ENCODE measurements at places on chromosomes 12 and 14.

DNA sequence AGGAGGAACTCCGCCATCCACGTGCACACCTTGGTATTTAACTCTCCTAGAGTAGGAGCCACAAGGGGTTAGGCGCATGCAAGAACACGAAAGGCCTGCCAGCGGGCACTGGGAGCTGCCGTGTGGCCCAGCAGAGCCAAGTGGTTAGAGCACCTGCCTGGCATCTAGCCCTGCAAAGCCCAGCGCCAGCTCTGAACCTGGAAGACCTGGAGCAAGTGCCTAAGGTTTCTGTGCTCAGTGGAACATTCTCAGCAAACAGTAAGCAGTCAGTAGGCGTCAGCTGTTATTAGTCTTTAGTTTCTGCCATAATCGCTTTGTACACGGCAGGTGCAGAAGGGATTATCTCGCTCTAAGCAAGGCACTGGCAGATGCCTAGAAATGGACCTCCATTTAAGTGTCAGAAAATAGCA, 55.4 kb downstream of the SETD3 start:
- no peak for DNase-seq

DNA sequence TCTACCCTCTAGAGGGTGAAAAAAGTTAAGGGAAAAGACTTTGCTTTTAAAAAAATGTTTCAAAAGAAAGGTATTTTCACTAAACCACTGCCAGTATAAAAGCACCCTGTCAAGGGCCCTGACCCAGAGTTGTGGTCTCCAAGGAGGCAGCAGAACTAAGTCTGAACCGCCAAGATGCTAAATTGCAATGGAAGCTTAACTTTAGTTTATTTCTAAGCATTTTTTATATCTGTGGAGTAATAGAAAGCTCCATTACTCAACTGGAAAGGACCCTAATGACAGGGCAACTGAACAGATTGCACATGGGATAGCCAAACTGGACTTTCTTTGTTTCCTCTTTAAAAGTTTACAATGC, 379.8 kb downstream of the NAV3 start:
- no peak for DNase-seq

DNA sequence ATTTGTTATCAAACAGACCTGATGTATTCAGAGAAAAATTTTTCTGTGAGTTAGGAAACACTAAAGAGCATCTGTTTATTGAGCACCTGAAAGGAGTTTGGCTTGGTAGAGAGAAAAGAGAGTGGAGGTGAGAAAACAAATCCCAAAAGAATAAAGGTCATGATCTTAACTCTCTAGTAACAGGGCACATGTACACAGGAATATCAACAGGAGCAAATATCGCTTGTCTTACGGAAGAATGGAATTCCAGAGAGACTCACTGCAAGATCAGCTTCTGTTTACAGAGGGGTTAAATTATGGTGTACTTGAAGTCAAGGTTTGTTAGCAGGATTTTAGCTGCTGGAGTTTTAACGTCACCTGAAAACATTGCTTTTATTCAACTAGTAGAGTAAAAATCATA, 78.8 kb downstream of the SPPL3 start:
- DNase-seq, result no peak

- no peak for DNase-seq
Measured at GRCh38 chr12:88645816-88646215, 65.5 kb upstream of the KITLG start.

DNA sequence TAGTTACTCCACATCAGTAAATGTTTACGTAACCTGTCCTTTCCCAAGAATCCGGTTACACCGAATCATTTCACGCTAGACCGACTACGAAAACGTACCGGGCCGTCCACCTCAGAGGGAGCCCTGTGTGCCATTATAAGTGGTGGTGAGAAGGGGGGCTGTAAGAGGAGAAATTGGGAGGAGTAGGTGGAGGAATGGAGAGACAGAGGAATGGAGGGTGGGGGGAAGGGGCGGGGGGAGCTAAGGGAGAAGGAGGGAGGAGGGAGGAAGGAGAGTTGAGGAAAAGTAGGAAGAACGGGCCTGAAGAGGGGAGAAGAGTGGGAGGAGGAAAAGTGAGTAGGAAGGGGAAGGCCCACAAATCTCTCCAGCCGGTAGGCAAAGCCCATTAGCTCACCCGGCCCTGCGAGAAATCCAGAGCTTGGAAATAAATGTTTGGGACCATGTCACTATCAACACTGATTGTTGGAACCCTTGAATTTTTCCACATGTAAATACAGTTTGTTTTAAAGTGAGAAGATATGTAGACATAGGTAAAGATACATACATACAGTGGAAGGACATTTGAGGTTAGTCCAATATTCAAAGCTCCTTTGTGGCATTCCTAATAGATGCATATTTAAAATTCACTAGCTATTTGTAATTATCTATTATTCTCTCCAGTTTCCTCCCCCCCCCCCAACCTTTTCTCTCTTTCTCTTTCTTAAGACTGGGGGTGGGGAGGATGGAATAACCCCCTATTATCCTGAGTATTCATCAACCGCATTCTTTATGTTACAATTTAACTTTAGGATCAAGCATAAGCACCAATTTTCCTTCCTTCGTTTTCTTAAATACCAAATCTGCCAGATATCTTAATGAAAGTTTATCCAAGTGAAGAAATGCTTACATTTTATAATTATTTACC, 2.1 kb upstream of the FOXG1 start:
- no peak for DNase-seq

DNA sequence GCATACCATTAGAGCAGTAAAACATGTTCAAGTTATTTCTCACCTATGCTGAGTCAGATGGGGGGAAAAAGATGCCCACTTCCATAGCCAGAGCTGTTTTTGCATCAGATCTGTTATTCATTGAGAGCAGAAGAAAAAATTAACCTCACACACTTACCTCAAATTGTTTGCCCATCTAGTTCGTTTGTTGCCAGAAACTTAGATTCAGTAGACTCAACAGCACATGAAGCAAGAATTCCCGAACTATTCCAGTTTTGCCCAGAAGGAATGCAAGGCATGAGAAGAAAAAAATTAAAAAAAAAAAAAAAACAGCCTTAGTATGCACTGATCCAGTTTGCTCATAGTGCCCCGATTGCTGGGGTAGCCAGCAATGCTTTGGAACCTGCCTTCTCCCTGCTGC, 12.4 kb upstream of the DPF3 start:
- DNase-seq, result no peak

GRCh38 chr12:10012630-10013330, 2.4 kb downstream of the CLEC12B start:
- DNase-seq, result no peak

- DNase-seq, result no peak
Measured at GRCh38 chr14:61322011-61322798, 826 bp downstream of the PRKCH start.

DNA sequence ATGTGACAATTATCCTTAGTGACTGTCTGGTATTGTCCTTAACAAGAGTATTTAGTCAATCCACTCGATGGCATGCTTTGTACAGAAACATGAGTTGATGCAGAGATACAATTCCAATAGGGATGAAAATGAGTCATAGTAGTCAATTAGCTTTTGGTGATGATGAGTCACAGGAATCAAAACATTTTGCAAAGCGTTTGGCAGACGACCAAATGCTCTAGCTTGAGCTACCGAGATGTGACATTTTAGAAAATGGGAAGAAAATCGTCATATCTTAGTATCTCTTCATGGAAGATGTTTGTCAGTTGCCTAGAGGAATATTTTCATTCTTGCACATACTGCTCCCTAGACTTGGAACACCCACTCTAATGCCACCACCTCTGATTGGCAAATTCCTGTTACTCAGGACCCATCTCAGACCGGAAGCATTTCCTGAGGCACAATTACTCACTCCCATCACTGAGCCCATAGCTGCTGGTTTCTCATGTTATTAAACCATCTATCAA, 95.0 kb downstream of the LMNTD1 start:
- no peak for DNase-seq

DNA sequence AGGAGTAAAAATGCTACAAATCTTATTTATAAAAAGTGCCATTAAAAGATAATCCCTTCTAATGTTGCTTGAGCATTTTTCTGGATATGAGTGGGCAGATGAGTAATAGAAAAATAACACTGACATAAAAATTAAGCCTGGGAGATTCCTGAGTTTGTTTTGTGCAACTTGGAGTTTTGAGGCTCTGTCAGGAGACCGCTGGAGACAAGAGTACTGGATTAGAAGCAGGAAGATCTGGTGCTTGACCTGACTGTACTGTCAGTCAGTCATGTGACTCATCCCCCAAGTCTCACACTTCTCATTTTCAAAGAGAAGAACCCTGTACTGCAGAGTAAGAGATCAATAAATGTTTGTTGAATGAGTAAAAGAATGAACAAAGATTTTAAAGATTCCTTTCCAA, 29.4 kb downstream of the ANO4 start:
- no peak for DNase-seq

DNA sequence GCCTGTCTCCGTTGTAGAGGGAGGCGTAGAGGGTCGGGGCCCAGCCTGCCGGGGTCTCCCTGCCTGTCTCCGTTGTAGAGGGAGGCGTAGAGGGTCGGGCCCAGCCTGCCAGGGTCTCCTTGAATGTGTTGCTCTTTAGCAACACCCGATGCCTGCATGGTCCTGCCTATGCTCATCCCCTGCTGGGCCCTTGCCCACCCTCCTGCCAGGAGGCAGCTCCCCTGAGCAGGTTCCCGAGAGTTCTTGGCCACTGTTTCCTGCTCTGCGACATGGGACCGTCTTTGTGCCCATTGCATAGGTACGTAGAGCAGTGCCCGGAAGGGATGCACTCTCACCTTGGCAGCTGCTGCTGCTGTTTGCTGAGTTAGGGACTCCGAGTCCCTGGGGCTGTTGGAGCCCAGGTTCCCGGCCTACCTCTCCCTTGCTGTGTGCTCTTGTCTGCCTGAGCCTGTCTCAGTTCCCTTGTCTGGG, 3.3 kb downstream of the KIF26A start:
- DNase-seq, result no peak

GRCh38 chr12:44960856-44961255, 84.7 kb upstream of the NELL2 start:
- DNase-seq, result no peak

DNA sequence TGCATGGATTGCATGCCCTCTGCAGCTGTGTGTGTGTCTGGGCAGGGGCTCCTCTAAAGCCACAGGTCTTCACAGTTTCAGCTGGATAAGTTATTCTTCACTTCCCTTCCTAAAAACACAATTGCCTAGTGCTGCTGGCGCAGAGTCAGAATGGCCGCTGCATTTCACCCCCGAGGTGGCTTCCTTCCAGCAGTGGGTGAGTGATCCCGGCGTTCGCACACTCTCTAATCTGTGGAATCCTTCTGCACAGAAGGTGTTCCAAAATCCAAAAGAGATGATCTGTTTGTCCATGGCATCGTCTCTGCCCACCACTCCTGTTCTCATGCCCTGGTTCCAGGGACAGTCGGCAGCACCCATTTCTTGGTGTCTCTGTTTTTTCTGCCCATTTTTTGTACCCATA, 340.7 kb downstream of the DPF3 start:
- no peak for DNase-seq

GRCh38 chr14:77003960-77004710, 24.4 kb downstream of the IRF2BPL start:
- no peak for DNase-seq

- no peak for DNase-seq
Measured at GRCh38 chr12:59322473-59322872, 273.4 kb upstream of the SLC16A7 start.

- no peak for DNase-seq
Measured at GRCh38 chr12:25254271-25254880, 3.6 kb upstream of the KRAS start.

- DNase-seq, result no peak
Measured at GRCh38 chr14:71594821-71595220, 337.4 kb upstream of the RGS6 start.

GRCh38 chr12:52378091-52378490, 7.4 kb downstream of the KRT84 start:
- DNase-seq, result no peak

GRCh38 chr14:32049361-32050088, 27.6 kb upstream of the ARHGAP5 start:
- no peak for DNase-seq

GRCh38 chr12:80946591-80946990, 8.9 kb upstream of the LIN7A start:
- no peak for DNase-seq

DNA sequence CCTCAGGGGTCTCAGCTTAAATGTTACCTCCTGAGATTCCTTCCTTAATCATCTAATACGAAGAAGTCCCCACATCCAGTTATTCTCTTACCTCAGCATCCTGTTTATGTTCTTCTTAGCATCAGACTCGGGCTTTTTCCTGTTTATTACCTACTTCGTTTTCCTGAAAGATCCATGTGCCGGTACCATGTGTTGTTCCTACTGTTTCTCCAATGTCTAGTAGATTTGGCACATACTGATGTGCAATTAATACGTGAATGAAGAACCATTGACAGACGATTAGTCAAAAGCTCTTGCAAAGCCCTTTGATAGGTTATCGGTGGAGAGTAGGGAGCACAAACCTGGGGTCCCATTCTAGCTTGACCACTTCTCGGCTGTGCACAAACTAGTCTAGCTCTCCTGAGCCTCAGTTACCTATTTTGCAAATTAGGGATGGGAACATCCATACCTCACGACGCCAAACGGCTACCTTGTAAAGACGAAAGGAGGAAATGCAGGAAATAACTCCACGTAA, 735 bp upstream of the MAPKAPK5 start:
- DNase-seq, result no peak

DNA sequence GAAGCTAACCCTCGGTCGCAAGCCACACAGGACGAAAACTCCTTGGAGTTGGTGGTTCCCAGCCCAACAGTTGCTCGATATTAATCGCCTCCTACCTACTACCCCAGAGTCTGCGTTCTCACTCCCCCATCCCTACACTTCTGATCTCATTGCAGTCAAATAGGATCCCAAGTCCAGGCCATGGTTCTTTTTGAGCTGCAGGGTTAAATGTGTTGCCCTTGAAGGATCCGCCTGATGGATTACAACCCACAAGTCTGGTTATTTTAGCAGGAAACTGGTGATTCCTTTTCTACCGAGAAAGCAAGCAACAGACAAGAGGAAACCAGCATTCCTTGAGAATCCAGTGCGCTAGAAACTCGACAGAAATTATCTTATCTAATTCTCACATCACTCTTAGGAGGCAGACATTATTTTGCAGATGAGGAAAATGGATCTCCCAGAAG, 785 bp upstream of the NIN start:
- DNase-seq, result no peak

GRCh38 chr12:123043536-123044001, 63.1 kb downstream of the ARL6IP4 start:
- DNase-seq, result peak; percentile 45

DNA sequence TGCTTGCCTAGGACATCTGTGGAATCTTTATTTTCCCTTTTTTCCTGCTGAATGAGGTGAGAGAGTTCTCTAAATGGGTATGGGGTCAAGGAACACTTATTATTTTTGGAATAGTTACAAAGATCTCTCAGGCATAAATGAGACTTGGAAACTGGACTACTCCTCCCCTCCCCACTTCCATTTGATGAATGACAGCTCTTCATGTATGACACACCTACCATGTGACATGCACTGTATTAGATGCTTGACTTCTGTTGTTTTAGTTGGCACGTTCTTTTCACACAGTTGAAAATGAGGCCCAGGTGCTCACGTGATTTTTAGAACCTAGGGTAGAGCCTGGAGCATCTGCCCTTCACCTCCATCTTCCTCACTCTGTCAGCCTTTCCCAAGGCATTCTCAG, 62.4 kb downstream of the VCPKMT start:
- no peak for DNase-seq

GRCh38 chr12:61717986-61718385, 542.2 kb upstream of the USP15 start:
- no peak for DNase-seq

GRCh38 chr12:77943466-77943865, 112.8 kb downstream of the NAV3 start:
- no peak for DNase-seq

All from neural crest cell (in vitro differentiated cells).